Activated T-cell treated with anti-CD3 and anti-CD28 coated beads for 4 hours (primary cell): ENCODE measurements at places on chromosomes 4 and X.
A peak's percentile ranks its signal among the peaks of the same experiment; 100 is the strongest.

GRCh38 chr4:53371843-53372521 is 5.5 kb upstream of the FIP1L1 start:
- no peak for DNase-seq

GRCh38 chr4:1002631-1003251 is 8.7 kb upstream of the FGFRL1 start:
- DNase-seq = no peak

- no peak for DNase-seq
These were observed 15.9 kb downstream of the MID1IP1 start for GRCh38 chrX:38817004-38817703.

- no peak for DNase-seq
These were observed 36.1 kb downstream of the DHRSX start for GRCh38 chrX:2464677-2465166.

DNA sequence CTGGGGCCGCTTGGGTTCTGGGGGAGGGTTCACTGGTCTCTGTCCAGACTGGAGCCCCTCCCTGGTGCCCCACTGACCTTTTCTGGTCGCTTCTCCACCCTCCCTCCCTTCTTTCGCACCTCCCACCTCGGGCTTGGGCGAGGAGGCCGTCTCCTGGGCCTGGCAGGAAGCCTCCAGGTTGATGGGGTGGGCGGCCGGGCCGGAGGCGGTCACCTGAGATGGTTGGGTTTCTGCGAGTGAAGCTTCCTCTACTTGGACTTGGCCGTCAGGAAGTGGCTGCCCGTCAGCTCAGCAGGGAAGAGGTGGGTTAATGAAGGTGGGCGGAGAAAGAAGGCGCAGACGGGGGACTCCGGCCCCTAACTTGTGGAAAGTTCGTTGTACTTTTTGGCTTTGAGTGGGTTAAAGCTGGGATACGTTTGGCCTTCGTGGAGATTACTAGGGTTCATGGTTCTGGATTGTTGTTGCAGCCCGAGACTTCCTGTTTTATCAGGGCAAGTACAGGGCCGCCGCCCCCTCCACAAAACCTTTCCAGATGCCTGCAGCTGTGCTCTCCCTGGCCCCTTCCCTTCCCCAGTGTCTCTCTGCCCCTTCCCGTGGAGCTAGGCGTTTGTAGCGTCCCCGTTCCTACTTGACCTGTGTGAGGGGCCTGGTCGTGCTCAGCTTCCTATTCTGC is 1.2 kb downstream of the AKAP17A start:
- DNase-seq = no peak

- no peak for DNase-seq
These were observed 53.6 kb downstream of the PAQR3 start for GRCh38 chr4:78885598-78885997.

- no peak for DNase-seq
These were observed 2.7 kb downstream of the JAKMIP1 start for GRCh38 chr4:6197433-6198174.

GRCh38 chr4:112002248-112002661 is 143.0 kb upstream of the FAM241A start:
- DNase-seq = no peak

GRCh38 chr4:104330125-104330905 is 164.4 kb downstream of the CXXC4 start:
- DNase-seq = no peak

- DNase-seq = no peak
These were observed 33.5 kb downstream of the SNX25 start for GRCh38 chr4:185242749-185243533.

- no peak for DNase-seq
These were observed 12.7 kb downstream of the FRAS1 start for GRCh38 chr4:78069859-78070258.

GRCh38 chrX:129754056-129755024 is 15.6 kb downstream of the XPNPEP2 start:
- DNase-seq = no peak

DNA sequence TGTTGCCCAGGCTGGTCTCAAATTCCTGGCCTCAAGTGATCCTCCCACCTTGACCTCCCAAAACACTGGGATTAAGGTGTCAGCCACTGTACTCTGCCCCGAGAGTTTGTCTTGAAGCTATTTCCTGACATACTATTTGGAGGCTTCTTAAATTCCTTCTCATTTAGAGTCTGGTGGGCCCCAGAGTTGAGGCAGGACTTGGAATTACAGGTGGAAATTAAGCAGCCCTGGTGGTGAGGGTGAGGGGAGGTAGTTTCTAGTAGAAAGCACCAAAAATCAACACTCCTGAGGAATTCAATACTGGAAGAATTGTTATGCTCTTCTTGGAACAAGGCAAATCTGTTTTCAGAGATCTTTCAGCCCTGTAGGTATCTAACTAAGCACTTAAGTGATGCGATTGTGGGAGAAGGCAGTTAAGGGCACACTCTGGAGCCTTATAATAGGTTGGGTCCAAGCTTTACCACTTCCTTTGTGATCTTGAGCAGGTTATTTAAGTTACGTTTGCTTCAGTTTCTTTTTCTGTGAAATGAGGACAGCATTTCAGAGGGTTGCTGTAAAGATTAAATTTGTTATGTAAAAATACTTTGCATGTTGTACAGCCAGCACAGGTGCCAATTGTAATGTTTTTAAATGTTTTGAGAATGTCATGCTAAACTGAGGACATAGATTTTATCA is 200.7 kb downstream of the SOWAHB start:
- no peak for DNase-seq

DNA sequence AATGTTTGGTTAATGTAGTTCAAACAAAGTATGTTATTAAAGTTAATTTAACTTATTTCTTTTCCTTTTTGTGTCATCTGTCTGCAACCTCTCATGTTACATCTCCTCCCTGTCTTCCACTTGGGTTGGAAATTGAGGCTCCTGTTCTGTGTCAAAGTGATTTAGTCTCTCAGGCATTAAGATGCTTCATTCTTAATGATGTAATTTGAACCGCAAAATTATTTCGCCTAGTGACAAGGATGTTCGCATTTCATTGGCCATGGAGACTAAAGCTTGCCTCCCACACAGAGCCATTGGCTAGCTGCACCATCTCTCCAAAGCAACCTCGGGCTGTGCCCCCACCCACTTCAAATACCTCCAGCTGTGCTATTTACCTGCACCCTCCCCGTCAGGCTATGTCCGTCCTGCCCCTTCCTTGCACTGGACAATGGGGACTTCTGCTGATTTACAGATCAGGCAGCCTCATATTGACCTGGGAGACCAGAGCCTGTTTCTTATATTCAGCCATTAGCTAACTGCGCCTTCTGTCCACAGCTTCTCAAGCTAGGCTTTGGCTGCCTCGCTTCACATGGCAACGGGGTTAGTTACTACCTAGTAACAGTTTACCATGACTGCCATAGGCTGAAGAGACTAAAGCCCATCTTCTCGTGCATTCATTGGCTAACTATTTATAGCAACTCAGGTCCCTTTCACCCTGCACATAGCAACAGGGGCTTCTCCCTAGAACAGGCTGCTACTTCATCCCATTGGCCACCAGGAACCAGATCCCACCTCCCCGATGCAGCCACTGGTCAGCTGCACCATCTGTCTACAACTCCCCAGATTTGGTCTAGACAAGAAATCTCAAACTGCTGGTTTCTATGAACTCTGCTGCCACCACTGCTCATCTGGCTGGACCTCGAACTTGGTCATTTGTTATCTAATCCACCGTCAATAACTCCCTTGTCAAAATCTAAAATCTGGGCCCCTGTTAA is 8.6 kb upstream of the ZNF157 start:
- DNase-seq = no peak

DNA sequence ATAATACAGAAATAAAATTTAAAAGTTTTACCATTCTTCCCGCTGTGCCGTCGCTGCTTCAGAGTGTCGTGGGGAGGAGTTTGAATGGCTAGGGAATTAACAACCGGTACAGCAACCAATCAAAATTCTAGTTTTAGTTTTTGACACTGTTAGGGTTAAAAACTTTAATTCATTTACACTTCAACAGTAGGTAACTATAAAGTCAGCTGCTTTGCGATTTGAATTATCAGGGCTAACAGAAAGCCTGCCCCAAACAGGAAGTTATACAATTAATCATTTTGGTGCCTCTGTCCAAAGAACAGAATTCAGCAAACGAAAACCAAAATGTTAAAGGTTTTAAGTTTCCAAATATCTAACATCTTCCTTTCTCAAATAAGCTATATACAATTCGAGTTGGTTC is 2.3 kb downstream of the HNRNPD start:
- no peak for DNase-seq

DNA sequence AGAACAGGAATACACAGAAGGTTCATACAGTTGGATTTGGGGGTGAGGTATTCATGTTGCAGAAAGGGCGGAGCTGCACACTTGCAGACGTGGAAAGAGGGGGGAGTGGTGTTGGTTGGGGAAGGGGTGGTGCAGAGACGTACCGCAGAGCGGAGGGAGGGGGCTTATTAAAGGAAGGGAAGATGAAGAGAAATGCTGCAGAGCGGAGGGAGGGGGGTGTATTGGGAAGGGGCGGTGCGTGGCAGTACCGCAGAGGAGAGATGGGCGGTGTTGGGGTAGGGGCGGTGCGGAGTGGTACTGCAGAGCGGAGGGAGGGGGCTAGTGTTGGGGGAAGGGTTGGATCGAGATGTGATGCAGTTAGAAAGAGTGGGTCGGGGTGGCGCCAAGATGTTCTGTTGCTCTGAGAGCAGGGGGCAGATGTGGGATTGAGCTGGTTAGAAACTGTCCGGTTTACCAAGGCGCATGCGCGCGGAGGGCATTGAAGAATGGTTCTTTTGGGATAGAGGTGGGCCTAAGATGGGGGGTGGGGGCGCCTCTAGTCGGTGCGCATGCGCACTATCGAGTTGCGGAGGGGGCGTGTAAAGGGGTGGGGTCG is 900 bp downstream of the TRO start:
- peak; percentile 25 for DNase-seq

GRCh38 chr4:110287130-110287529 is 88.7 kb upstream of the ELOVL6 start:
- DNase-seq = no peak
